ENCODE measurements at places on chromosomes 5 and 9.
A peak's percentile ranks its signal among the peaks of the same experiment; 100 is the strongest.

DNA sequence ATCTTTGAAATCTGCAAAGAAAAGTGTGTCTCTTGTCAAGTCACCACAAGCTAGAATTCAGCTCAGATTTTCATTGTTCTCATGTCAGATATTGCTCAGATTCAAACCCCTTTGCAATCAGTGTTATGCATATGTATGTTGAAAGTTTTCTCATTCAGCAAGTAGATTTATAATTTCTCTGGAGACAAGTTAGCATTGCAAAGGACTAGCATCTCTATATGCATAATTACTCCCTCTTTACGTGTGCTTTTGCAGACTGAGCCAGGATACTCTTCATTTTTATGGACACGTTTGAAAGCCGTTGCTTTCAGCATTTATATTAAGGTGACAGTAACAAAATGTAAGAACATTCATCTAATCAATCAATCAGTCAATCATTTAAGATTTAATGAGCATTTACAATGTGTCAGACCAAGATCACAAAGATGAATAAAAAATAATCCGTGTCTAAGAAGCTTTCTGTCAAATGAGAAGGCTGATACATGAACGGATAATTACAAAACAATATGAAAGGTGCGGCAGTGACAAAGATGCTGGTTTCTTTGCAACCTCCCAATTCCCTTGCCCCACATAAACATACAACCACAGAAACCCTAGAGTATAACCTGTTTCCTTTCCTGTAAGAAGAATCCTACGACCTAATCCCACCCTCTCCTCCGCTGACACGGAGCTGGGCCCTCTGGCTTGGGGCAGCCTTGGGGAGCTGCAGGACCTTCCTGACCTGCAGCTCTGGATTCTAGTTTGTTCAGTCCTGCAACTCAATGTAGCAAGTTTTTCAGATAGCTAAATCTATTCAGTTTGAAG is 14.9 kb downstream of the CFAP95 start:
- no peak for DNase-seq

- DNase-seq: no peak
Measured at GRCh38 chr5:150461231-150461630, 11.7 kb upstream of the RPS14 start.

- DNase-seq: no peak
Measured at GRCh38 chr5:65034813-65035209, 266.1 kb downstream of the CWC27 start.

DNA sequence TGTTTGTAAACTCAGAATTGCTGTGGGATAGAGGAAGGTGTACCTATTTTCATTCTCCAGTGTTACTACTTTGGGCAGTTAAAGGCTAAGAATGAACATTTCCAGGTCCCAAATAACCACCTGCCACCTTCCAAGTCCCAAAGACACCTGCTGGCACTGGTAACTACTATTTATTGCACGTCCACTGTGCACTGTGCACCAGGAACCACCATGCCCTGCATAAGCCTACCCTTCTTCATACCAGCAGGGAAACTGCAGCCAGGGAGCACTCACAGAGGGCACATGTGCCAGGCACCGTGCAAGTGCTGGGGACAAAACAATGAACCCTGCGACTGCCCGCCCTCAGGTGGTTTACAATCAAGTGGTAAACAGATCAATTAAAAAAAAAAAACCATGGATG is 34.9 kb downstream of the RAPGEF1 start:
- DNase-seq: no peak

DNA sequence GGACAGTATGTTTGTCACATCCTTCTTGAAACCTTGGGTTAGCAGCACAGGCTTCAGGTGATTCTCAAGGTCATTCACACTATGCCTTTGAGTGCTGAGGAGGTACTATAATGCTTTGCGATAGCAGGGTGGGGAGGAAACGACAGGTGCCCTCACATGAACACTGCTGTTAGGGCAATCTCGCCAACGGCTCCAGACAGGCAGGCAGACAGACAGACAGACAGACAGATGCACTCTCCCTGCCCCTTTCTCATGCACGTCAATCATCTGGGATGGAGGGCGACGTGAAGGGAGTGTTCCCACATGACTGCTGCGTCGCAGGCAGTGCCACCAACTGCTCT is 82.9 kb downstream of the RAPGEF1 start:
- DNase-seq: no peak

- DNase-seq: no peak
Measured at GRCh38 chr9:69542058-69542457, 130.1 kb downstream of the APBA1 start.

DNA sequence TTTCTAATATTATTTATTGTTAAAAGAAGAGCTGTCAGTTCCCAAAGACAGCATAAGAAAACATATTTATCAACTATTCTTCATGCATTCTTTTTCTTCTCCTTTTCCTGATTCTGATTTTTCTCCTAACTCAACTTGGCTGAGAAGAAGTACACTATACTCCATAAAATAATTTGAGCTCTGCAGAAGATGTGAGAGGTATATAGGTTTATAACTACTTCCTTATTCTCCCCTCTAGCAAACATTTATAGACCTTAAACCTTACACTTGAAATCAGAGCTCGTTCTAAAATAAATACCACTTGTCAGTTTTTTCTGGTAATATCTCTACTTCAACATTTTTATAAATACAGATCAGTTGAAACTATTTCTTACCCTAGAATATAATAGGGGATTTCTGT is 724.8 kb upstream of the GRAMD2B start:
- no peak for DNase-seq

DNA sequence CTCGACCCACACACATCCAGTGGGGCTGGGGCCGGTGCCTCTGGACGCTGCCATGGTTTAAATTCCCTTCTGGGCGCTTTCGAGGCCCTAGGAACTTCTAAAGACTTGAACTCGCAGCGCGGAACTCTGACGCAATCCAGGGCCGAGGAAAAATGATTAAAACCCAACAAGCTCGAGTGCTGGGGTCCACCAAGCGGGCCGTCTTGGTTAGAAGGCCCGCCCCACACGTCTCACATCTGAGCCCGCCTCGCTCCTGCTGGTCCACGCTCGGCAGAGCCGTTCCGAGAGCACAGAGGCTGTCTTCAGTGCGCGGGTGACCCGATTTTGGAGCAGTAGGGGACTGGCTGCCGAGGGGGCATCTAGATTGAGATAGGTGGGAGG is 1.5 kb downstream of the CRHBP start:
- no peak for DNase-seq

- peak; percentile 12 for DNase-seq
Measured at GRCh38 chr5:35031276-35031675, 16.5 kb downstream of the AGXT2 start.

DNA sequence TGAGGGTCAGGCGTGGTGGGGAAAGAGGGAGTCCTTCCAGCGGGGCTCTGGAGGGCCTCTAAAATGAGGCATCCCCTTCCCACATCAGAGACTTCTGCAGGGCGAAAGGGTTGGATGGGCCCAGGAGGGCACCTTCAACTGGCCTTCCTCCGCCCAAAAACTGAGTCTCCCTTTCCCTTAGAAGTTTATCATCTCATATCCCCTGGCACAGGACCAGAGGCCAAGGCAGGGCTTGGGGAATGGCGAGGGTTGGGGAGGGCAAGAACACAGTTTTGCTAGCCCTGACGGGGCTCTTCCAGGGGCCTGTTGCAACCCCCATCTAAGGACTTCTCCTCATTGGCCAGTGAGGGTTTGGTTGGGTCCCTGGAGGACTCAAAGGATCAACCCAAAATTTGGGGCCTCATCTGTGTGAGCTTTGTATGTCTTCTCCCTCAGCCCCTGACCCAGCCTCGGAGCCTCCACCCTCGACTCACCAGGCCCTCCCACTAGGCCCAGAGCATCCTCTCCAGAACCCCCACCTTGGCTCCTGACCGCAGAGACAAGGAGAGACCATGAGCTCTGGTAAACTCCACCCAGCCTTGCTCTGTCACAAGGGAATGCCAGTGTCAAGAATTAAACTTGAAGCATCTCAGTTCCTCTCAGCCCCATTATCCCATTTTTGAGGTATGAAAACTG is 24.1 kb downstream of the AQP7 start:
- no peak for DNase-seq

DNA sequence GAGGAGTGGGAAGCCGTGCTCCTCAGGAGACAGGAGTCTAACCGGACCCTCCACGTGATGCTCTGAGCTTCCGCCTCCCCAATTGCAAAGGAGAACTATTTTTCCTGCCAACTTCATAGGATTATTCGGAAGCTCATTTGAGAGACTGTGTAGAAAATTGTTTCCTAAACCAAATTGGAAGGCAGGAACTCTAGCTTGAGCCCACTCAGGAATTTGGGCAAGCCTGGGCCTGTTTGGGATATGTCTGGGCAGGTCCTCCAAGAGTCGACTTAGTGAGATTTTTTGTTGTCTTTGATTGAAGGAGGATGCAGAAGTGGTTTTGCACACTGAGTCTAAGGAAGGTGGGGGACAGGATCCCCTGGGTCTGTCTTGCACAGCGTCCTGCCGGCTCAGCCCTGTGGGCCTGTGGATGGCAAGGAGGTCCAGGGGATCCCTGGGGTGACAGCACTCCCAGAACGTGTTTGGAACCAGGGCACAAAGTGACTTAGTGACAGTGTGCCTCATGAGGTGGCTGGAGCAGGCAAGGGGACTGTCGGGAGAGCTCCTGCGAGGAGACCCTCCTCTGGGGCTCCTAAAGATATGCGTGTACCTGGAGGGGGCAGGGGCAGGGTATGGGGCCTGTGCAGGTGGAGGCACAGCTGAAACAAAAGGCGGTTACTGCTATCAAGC is 283.3 kb downstream of the NSG2 start:
- no peak for DNase-seq

GRCh38 chr5:116905885-116906284 is 331.3 kb upstream of the SEMA6A start:
- DNase-seq: no peak

GRCh38 chr5:68216245-68217046 is 890 bp downstream of the PIK3R1 start:
- DNase-seq: peak; percentile 37

DNA sequence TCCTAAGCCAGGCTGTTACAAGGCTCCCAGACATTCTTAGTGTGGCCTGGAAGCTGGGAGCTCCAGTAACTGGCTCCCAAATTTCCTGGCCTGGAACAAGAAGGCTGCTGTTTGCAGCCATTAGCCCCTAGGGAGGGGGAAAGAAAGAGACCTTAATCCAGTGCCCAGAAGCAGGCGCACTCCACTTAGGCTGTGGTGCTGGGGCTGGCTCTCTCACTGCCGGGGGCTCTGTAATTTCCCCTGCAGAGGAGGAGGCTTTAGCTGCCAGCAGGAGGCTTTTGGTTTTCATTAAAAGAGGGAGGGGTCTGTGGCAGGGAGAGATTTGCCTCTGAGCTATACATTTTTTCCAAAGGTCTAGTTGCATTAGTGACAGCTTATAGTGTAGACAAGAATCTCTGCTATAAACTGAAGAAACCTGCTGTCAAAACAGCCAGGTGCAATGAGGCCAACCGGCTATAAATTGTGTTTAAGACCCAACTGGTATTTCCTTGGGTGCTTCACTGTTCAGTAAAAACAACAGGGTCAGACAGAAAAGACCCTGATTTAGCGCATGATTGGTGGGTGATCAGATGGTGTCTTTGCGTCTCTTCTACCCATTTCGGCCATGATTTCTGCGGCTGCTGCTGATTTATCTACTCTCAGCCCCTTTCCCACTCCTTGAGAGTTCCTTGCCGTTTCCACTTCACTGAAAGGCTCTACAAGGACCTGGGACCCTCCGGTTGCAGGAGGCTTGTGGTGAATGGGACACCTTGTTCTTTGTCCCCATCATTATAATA is 254.6 kb downstream of the AOPEP start:
- DNase-seq: no peak

GRCh38 chr9:94002316-94003140 is 47.4 kb upstream of the BARX1 start:
- peak; percentile 72 for DNase-seq

DNA sequence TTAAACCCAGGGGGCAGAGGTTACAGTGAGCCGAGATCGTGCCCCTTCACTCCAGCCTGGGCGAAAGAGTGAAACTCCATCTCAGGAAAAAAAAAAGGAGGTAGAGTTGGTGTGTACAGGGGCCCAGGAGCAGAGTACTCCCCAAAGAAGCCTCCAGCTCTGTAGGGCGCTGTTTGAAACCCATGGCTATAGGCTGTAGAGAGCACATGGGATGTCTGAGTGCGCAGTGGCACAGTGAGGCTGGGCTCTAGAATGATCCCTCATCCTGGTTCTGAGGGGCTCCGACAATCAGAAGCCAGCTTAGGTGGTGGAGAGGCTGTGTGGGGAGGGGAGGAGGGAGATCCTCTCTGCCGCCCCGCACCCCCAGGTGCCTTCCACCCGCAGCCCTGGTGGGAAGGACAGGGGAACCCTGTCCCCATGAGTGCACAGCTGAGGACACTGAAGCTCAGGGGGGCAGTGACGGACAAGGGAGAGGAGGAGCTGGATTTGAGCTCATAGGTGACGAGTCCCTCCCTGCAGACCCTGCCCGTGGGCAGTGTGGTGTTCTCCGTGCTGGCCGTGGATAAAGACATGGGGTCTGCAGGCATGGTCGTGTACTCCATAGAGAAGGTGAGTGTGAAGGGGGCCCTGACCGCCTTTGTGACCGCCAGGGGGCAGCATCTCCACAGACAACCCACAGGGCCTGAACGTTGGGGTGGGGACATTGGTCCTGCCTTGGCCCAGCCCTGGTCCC is 24.6 kb downstream of the CDHR2 start:
- DNase-seq: peak; percentile 57

DNA sequence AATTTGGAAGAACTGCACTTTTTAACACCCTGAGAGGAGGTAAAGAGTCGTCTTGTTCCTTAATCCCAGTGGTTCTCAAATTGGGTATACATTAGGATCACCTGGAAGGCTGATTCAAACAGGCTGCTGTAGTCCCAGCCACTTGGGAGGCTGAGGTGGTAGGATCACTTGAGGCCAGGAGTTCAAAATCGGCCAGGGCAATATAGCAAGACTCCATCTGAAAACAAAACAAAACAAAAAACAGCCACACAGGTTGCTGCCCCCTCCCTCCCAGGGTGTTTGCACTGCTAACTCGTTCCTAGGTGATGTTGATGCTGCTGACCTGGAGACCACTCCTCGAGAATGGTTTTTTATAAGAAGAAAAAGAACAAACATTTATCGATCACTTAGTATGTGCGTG is 1.5 kb upstream of the TBC1D9B start:
- no peak for DNase-seq

GRCh38 chr9:104948277-104948676 is 20.3 kb upstream of the ABCA1 start:
- no peak for DNase-seq

- DNase-seq: no peak
Measured at GRCh38 chr5:176432707-176433106, 15.5 kb upstream of the FAF2 start.

GRCh38 chr5:1527533-1528205 is 3.9 kb upstream of the LPCAT1 start:
- DNase-seq: no peak

GRCh38 chr5:77563475-77563874 is 71.4 kb upstream of the WDR41 start:
- no peak for DNase-seq

DNA sequence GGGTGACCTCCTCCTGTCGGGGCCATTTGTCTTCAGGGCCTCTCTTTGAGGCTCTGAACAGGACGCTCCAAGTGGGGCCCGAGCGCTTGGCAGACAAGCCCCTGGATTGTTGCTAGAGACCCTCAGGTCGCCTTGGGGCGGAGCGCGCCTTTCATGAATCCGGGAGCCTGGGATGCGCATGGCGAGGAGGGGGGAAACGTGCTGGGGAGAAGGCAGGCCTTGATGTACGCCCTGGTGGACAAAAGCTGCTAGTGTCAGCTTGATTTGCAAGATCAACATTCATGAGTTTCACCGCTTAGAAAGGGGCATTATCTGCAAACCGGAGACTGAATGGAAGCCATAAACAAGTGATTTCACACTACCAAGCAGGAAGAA is 226.3 kb downstream of the SMARCA2 start:
- peak; percentile 89 for DNase-seq

- DNase-seq: no peak
Measured at GRCh38 chr9:134833294-134833880, 47.2 kb upstream of the FCN2 start.

- no peak for DNase-seq
Measured at GRCh38 chr9:555493-555892, 286.0 kb upstream of the DMRT1 start.
